Left renal pelvis (tissue), 4 donors: ENCODE measurements at places on chromosomes 1 and 21. TPM values are rescaled to one million over a fixed set of nuclear protein-coding genes. Genes with fewer than 3 reads are reported as not detected.

Gene PEAR1
- 64.2 TPM for polyA plus RNA-seq

Gene SLC1A7
- 0.17 TPM for polyA plus RNA-seq

Gene RAB29
- 6.4 TPM for polyA plus RNA-seq

Gene NIBAN1
- polyA plus RNA-seq, result 4.5 TPM

Gene PPT1
- polyA plus RNA-seq, result 131 TPM

Gene PTGS2
- polyA plus RNA-seq, result 0.93 TPM

- DNase-seq, result no peak
These were observed 196.4 kb downstream of the PLPP3 start for GRCh38 chr1:56382929-56383328.

DNA sequence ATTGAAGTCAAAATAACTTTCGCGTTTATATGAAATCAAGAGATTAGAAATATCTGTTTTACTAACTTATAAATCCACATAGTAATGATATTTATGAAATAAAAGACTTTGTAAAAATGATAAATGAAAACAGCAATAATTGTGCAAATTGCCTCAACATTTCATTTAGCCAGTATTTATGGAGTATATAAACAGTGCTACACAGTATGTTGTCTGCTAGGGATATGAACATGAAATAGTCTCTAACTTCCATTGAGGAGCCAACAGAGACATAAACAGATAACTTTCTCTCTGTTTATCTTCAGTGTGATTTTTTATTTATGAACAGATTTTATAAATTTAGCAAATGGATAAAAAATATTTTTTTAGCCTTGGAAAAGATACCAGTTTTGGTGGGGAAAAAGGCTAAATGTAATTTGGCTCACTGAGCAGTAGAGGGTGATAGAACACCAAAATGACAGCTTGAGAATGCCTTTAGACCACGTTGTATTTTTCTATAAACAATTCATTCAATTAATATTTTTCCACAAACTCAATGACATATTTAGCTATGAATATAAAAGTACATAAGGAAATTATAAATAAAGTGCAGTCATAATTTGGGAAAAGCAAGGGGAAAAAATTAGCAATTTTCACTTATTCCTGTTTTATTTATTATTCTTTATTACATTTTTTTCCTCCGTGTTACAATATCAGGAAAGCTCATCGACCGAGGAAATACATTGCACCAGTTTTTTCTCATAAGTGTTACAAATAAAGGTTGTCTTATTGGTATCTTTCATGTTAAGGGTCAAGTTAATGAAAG, 47.5 kb upstream of the EEIG2 start:
- DNase-seq, result peak; percentile 26

- DNase-seq, result no peak
These were observed 280.5 kb upstream of the SGIP1 start for GRCh38 chr1:66253330-66253921.

GRCh38 chr21:29114765-29115500, 15.5 kb upstream of the MAP3K7CL start:
- DNase-seq, result no peak

DNA sequence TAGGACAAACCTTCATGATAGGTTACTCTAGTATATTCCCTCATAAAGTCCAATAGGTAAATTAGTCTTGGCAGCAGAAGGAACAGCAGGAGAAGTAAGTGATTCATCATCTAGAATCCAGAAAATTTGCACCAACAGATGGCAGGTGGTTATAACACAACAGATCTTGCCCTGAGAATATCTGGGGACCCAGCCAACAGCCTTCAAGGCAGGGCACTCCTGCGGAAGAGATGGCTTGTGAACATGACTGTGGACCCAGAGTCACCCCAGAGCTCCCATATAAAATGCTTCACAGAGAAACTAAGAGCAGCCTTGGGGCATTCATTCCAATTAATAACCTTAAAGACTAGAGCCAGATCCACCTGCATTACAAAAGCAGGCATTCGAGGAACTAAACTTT, 7.9 kb upstream of the PLA2G2C start:
- no peak for DNase-seq

DNA sequence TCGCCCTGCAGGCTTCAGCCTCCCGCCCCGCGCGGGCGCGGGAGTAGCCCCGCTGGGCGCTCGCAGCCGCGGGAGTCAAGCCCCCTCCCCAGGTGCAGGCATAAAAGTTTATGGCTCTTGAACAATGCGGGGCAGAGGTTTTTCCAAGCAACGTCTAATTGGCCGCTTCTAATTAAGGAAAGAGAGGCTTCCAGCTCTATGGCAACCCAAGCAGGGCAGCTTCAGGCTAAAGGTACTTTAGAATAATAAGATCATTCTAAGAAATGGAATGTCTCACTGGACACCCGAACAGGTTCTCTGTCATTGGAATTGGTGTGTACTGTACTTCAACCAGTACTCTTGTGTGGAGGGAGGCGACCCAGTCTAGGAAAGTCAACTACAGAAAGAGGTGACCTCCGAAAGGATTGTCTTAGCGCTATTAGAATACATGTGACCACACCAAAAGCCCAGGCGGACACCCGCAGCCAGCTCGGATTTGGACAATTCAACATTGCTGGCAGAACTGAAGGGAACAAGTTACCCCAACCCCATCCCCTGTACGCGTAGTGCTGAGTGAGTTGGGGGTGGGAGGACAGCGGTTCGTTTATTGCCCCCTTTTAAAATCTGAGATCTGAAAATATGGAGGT, 12.5 kb downstream of the NR5A2 start:
- no peak for DNase-seq

GRCh38 chr1:27832762-27833161, 2.2 kb downstream of the PPP1R8 start:
- DNase-seq, result no peak

GRCh38 chr21:16476056-16476825, 746.5 kb downstream of the USP25 start:
- no peak for DNase-seq

DNA sequence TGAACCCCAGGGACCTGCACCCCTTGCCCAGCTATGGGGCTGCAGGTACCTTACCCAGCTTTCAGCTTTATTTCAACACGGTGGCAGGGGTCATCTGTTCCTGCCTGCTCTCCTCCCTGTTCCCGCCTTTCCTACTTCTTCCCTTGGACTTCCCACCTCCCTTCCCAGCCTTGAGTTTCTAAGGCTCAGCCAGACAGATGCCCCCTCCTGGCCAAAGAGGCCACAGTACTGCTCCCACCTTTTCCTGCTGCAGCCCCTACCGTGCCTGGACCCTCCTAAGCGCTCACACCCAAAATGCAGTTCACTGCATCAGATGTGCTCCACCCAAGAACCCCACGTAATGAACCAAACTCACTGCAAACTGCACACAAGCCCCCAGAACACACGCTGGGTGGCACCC, 7.7 kb downstream of the NOC2L start:
- DNase-seq, result no peak

DNA sequence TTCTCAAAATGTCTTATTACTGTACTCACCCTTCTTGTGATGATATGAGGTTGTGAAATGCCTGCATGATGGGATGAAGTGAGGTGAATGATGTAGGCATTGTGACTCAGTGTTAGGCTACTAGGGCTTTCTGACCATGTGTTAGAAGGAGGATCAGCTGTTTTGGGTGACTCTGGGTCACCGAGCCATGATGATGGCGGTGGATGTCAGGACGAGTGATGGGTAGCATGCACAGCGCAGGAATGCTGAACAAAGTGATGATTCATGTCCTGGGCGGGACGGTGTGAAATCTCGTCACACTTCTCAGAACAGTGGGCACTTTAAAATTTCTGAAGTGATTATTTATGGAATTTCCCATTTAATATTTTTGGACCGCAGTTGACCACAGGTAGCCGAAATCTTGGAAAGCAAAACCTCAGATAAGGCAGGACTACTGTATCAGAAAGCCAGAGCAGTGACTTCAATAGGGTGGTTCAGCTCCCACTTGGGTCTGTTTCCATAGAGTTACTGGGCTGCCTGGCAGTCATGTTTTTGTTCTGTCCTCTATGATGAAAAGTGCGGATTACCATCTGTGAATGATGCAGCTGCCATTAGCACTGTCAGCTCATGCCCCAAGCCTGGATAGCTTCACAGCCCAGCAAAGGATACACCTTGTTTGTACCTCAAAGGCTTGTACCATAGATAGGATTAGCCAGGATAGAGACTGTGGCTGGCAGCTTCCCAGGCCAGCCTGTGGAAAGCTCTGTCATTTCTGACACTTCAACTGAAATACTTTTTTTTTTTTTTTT, 26.6 kb downstream of the IL6R start:
- no peak for DNase-seq

DNA sequence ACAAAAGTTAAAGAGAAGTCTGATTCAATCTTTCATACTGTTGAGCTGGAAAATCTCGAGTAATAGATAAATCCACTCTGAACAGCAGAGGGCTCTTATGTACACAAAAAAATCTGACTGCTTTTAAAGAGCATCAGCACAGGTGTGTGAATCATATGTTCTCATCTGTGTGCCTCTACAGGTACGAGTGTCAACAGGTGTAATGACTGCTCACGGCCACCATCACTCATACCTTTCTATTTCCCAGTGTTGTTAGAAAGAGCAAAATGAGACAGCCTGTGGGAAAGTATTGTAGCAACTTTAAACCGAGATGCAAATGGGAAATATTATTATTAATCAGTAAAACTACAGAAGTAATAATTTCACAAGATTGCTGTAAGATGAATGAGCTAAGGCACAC, 49.0 kb upstream of the SCAF4 start:
- no peak for DNase-seq

DNA sequence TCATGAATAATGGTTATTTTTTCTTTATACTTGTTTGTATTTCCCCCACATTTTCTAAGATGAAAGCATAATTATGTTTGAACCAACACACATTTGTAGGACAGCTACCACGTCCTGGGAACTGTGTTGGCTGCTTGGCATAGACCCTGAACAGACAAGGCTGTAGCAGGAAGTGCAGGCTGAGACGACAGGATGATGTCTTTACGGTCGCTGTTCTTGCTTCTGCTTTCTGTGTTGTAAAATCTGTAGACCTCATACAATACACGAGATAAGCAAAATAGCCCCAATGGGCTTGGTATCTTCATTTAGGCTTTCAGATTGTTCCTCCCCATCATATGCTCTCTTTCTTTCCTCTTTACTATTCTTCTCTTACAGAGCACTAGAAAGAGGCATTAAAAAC, 23.3 kb upstream of the OTUD3 start:
- no peak for DNase-seq

DNA sequence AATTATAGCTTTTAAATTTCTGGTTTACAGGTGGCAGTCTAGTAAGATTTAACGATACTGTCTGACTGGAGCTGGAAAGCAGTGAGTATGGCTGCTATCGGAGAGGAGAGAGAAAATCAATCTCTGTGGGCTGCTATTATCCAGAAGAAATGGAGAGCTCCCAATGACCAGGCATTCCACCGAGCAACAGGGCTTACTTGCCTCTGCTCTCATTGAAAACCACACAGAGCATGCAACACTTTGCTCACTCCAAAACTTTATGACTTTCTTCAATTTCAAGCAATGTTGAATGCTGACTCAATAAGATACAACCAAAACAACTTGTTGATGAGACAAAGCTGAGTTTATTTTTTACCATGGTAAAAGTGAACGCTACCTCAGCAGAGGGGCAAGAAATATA, 337.0 kb upstream of the NCAM2 start:
- DNase-seq, result no peak

DNA sequence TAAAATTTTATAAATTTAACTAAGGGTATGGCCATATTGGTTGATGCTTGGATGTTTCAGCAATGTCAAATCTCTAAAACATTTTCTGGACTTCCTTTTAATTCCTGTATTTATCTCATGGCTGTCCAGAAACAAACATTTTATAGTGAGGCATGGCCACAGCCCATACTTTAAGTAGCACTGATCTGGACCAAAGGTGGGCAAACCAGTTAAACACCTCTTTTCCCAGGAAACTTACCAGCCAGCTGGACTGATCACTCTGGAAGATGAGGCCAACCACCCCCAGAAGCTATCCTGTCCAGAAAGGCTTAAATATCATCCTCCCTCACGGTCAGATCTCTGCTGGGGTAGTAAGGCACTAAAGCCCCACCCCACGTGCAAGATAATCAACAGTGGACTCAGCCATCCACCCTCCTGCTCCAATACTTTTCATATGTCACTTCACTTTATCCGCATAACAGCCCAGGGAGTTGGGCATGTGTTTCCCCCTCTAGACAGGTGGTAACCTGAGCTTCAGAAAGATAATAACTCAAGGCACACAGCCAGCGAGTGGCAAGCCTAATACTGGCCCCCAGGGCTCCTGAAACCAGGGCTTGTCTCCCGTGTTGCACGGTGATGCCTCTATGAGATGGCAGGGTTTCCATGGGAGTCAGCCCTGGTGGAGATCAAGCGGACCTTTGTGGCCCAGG, 120.5 kb upstream of the NGF start:
- no peak for DNase-seq

GRCh38 chr1:84174051-84174556, 30.0 kb downstream of the PRKACB start:
- no peak for DNase-seq

DNA sequence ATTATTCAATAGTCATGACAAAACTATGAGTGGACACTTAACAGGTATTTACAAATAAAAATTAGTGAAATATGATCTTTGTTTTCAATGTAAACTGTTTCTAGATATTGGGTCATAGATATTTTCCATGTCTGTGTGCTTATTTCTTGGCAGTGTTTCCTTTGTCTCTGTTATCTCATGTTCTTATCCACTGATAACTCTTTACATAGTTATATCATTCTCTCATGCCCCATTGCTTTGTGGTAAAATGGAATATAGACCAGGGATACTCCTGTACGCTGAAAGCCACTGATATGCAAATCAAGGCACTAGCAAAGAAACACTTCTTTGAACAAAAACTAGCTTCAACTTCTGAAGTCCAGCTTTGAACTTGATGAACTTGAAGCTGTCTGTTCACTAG, 113.1 kb downstream of the ITSN1 start:
- no peak for DNase-seq

DNA sequence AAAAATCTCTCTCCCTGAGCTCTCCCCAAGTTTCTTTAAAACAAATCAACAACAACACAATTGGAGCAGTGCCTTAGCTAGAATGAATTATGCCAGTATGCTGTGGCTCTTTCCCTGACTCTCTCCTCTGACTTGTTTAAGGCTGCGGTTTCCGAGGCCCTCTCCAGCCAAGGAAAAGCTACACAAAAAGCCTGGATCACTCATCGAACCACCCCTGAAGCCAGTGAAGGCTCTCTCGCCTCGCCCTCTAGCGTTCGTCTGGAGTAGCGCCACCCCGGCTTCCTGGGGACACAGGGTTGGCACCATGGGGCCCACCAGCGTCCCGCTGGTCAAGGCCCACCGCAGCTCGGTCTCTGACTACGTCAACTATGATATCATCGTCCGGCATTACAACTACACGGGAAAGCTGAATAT, 1.9 kb downstream of the S1PR1 start:
- DNase-seq, result no peak
